PC-3 (cell line): ENCODE measurements at places on chromosomes 6 and 20.

GRCh38 chr6:41462033-41462432 is 84.1 kb upstream of the FOXP4 start:
- DNase-seq = no peak

GRCh38 chr20:46215913-46216707 is 92.2 kb downstream of the CDH22 start:
- DNase-seq = peak; percentile 65

GRCh38 chr6:89139509-89140346 is 6.1 kb upstream of the PM20D2 start:
- DNase-seq = peak; percentile 59

DNA sequence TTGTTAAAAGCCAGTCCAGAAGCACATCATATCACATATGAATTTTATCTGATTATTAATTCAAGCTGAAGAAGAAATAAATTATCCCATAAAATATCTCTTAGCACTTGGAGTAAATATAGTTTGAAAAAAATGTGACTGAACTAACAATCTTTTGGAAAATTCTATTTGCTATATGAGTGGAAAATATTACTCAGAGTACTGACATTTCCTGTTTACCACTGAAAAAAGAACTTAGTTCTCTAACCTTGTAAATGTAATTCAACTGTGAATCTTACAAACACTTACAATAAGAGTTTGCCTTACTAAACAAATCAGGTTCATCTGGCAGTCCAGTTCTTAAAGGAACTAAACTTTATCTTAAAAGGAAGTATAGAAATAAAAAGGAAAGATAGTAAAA is 44.2 kb downstream of the MOXD1 start:
- peak; percentile 70 for DNase-seq

DNA sequence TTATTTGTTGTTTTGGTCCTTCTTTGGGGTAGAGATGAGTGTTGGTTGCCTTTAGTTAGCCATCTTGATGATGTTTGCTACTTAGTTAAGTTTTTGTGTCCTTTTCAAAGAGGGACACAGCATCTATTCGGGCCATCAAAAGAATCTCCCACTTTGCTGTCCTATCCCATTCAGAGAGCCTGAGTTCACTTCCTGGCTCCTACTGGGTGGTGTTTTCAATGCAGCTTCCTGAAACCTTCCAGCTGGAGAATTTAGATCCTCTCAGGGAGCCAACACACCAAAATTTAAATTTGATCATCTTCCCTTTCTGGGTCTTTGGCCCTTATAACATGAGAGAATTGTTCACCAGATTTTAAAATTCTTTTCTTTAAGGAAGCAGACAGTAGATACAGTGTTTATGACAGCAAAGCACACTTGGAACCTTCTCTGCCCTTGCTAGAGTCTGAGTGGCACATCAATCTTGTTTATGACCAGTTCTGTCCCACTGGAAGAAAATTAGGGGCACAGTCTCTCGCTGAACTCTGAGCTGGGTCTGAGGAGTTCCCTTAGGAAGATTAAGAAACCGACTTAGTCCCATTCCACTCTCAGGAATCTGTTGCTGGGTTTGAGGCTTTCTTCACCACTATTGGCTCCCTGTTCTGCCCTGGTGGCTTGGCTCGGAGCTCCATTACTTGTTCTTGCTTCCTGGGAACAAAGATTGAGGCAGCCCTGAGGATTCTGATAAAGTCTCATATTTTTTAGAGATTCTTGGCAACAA is 115.5 kb downstream of the CCDC170 start:
- DNase-seq = no peak

GRCh38 chr6:55069132-55069781 is 105.1 kb upstream of the HCRTR2 start:
- peak; percentile 83 for DNase-seq

- DNase-seq = peak; percentile 49
Observed at GRCh38 chr20:33862709-33863403, 51.7 kb downstream of the CHMP4B start.

GRCh38 chr20:36431604-36432003 is 109.7 kb upstream of the MYL9 start:
- DNase-seq = no peak

DNA sequence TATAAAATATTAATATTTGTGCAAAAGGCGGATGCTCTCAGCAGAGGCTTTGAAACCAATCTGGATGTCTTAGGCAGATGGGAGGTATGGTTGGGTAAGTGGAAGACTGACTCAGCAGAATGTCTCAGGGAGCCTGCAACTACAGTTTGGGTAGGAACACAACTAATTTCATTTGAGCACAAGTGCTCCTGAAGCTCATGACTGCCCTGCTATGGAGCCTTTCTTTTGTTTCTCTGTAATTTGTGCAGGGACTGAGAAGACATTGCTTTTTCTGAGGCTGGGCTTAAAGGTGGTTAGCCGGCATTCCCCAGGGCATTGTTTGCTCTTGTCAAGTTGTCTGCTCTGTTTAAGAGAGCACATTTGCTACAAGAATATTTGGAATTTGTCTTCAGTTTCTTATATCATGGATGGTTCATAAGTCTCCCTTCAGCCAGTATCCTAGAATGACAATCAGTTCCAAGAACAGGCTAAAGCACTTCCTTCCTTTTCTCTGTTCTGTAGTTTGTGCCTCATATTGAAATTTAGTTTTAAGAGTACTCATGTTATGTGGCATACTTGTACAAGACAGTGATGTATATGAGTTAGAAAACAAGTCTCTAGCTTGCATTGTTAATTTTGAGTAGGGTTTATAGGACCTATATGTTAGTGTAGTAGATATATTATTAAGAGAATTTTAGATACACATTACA is 208.3 kb downstream of the ZFAND3 start:
- no peak for DNase-seq

DNA sequence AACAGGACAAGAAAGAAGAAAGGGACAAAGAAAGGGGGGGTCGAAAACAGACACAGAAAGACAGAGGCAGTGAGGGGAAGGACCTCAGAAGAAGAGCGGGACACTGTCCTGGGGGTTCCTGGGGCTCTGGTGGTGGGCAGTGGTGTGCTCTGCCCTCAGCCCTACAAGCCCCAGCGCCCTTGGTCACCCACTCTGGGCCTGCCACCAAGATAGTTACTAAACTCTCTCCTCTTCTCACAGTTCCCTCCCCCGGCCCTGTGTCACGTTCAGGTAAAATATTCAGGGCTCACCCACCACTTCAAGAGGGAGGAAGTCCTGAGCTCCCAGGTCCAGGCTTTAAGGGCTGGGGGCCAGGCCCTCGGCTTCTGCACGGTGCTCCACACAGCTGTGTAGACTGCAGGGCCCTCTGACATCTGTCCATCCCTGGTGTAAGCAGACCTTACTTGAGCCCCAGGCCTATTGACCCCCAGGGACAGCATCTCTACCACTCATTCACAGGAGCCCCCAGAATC is 87.4 kb downstream of the MRPL14 start:
- no peak for DNase-seq

- DNase-seq = no peak
Observed at GRCh38 chr6:22727710-22728109, 158.3 kb downstream of the HDGFL1 start.

DNA sequence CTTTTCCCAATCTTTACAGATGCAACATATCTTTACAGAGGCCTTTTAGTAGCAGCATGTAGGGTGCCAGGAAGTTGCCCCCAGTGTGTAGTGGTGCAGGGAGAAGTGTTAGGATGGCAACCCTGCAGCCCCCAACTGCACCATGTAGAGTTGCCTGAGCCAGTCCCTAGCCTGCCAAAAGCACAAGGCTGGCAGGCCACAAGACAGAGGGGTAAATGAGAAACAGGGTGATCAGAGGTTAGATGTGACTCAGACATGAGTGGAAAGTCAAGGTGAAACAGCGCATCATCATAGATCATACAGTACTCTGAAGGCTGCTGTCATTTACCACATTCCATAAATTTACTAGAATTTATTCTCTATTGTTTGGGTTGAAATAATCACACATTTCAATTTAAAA is 467.5 kb downstream of the PRKN start:
- no peak for DNase-seq

DNA sequence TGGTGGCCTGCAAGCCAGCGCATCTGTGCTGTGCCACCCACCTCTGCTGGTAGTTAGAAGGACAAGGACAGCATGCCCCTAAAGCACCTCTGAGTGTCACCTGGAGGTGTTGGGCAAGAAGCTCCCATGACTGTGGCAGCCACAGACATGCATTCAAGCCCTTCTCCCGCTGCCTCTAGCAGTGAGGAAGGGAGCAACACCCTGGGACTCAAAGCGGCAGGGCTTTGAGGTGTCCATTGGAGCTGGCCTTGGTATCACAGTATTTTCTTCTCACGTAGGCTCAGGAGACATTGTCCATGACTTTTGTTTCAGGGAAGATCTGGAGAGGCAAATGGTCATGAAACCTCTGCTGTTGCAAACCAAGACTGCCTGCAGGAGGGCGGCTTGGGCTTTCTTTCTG is 140.8 kb upstream of the RIN2 start:
- no peak for DNase-seq

GRCh38 chr6:35382015-35382414 is 39.7 kb downstream of the PPARD start:
- DNase-seq = no peak

- no peak for DNase-seq
Observed at GRCh38 chr20:51931371-51931781, 129.1 kb upstream of the SALL4 start.

GRCh38 chr6:134398453-134398852 is 80.5 kb upstream of the SGK1 start:
- DNase-seq = peak; percentile 54

GRCh38 chr6:37426058-37426944 is 6.7 kb upstream of the CMTR1 start:
- no peak for DNase-seq

- no peak for DNase-seq
Observed at GRCh38 chr6:39240155-39240757, 11.0 kb upstream of the KCNK5 start.

DNA sequence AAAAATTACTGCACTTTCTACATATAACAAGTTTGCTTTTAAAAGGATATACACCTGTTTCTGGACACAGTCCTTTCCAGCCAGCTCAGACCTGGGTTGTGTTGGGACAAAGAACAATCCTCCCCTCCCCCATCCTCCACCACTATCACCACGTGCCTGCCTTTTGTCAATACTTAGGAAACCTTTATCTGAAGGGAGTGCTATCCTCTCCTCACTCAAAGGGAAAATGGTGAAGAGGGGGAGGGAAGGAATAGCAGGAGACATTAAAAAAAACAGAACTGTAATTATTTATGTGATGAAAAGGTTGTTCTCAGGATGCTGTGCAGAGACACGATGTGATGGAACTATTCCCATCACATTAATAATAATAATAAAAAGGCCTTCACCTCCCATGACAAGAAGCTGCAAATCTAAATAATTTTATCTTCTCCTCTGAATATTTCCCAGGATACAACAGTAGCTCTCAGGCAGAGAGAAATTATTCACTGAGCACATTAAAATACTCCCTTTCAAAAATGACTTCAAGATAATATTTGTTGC is 105.5 kb downstream of the NRSN1 start:
- DNase-seq = no peak

DNA sequence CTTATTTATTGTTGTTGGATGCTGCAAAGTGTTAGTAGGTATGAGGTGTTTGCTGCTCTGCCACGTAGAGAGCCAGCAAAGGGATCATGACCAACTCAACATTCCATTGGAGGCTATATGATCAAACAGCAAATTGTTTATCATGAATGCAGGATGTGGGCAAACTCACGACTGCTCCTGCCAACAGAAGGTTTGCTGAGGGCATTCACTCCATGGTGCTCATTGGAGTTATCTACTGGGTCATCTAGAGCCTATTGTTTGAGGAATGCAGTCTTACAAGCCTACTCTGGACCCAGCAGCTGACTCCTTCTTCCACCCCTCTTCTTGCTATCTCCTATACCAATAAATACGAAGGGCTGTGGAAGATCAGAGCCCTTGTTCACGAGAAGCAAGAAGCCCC is 12.1 kb downstream of the MICB start:
- peak; percentile 51 for DNase-seq

DNA sequence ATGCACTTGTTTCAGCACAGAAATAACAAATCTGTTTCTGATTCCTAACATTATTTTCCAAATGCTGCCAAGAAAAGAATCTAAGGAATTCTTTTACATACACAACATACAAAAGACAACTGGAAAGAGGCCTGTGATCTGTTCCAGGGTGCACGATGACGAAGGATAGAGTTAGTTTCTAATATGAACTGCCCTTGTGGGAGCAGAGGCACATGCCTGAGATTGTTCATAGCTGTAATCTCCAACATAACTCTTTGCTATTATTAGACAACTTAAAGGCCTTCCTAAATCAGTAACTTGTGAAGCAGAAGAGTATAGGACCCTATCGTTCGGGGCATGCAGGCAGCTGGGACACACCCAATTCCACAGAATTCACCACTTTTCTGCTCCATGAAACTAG is 41.2 kb upstream of the NHSL1 start:
- DNase-seq = no peak

DNA sequence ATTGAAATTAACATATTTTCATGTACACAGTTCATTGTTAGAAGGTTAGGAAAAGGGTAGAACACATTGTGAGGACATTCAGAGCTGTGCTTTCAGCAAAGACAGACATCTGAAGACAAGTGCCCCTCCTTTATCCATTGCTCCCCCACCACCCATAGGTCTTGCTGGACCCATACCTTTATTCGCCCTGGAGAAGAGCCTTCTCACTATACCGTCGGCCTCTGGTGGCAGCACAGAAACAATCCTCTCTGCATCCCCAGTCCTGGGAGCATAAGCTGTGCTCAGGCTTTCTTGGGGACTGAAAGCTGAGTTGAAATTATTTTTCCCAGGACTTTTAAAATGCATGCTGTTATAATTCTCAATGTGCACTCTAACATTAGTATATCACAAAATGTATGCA is 372.3 kb downstream of the EPHA7 start:
- DNase-seq = no peak

DNA sequence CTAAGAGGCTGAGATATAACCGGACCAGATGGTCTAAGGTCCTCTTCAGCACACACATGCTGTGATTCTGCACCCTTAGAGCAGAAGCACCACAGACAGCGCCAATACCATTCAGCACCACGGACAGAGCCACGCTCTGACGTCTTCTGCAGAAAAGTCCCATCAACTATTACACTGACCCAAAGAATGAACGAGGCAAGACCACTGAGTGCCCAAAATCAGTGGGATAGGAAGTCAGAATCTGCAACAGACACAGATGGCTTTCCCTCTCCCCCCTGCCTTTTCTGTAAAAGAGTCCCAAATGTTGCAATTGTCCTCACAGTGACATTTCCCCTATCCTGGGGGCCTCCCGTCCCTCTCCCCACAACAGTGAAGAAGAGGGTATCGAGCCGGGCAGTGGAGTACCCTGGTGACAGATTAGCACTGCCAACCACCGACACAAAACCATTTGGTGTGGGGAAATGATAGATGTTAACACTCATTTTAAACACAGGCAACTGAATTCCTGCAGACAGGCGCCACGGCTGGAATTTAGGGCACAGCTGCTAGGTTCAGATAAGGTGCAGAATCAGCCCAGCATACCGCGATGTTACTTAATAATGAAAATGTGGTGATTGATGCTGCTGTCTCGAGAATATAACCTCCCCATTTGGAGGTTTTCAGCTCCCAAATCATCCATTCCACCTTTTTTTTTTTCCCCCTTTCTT is 66.6 kb upstream of the CTNNBL1 start:
- DNase-seq = peak; percentile 74

GRCh38 chr6:132643547-132643946 is 15.4 kb downstream of the TAAR1 start:
- DNase-seq = no peak

GRCh38 chr6:150091476-150091875 is 22.6 kb upstream of the ULBP3 start:
- no peak for DNase-seq
